Muscle of leg (tissue), 16 donors: ENCODE measurements at places on chromosomes 5 and 9. TPM values are rescaled to one million over a fixed set of nuclear protein-coding genes. Genes with fewer than 3 reads are reported as not detected.

The OTULIN gene
- 20.2 TPM for total RNA-seq

The CD180 gene
- 0.66 TPM for total RNA-seq

The ABO gene
- total RNA-seq = 0.13 TPM

The PRR7 gene
- 0.93 TPM for total RNA-seq

The LRRC19 gene
- total RNA-seq = not detected
